ENCODE measurements at places on chromosomes 3 and 15. TPM values are rescaled to one million over a fixed set of nuclear protein-coding genes. Genes with fewer than 3 reads are reported as not detected.

CEP97 gene
- total RNA-seq = 24.5 TPM

P4HTM gene
- 48.4 TPM for total RNA-seq

SLC9C1 gene
- total RNA-seq = 1.5 TPM

DNA sequence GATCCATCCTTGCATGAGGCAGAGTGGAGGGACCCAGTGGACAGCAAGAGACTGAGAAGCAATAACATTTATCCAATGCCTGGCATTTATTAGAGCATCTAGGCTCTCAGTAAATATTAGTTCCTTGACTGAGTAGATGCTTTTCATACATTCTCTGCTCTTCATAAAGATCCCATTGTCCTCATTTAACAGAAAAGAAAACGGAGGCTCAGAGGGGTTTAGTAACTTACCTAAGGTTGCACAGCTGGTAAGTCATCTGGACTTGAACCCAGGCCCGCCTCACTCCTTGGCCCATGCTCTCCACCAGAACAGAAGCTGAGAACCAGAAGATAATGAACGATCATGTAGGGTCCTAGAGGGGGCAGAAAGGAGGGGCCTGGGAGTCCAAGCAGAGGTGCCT lies 52.2 kb upstream of the SEC22A start:
- peak overlapping the region; percentile 41 for H3K27ac ChIP-seq
- H3K27me3 ChIP-seq = no peaks in the 10 kb centered on the region
- H3K4me1 ChIP-seq = no peaks in the 10 kb centered on the region
- DNase-seq = no peak
- no peak overlapping the region for H3K4me3 ChIP-seq

GRCh38 chr3:186653080-186653707 lies 12.6 kb upstream of the HRG start:
- H3K4me3 ChIP-seq = no peak overlapping the region
- no peak overlapping the region for H3K27ac ChIP-seq
- DNase-seq = no peak
- peaks cover 13% of the 10 kb centered on the region for H3K27me3 ChIP-seq
- H3K36me3 ChIP-seq = no peaks in the 10 kb centered on the region
